HepG2 (cell line): ENCODE measurements at places on chromosomes 6 and 20. TPM values are rescaled to one million over a fixed set of nuclear protein-coding genes. Genes with fewer than 3 reads are reported as not detected.
A peak's percentile ranks its signal among the peaks of the same experiment; 100 is the strongest.

DNA sequence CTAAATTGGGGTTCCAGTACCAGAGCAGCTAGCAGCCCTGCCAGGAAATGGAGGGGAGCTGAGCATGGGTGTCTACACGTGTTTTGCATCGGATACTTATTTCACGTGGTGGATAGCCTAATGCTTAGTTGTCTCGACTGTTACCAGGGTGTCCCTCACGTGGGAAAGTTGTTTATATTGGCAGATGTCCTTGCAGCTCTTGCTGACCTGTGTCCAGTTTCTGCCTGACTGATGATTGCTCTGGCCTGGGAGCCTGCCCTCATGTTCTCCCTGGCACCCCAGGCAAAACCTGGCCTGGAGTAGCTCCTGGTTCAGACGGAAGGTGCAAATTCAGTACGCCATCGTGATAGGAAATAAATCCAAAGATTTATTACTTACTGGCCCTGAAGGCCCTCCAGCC lies 11.8 kb upstream of the FERMT1 start:
- H3K4me1 ChIP-seq = no peaks in the 10 kb centered on the region
- H3K27me3 ChIP-seq = peaks cover 14% of the 10 kb centered on the region; the same call in 2 of the 3 replicates
- no peak overlapping the region for H3K27ac ChIP-seq
- H3K4me3 ChIP-seq = no peak overlapping the region

- no peak overlapping the region for H3K27ac ChIP-seq
- H3K4me3 ChIP-seq = no peak overlapping the region
- H3K4me1 ChIP-seq = no peaks in the 10 kb centered on the region
- peak; percentile 53 for DNase-seq
- no peaks in the 10 kb centered on the region for H3K36me3 ChIP-seq
- H3K27me3 ChIP-seq = no peaks in the 10 kb centered on the region
Measured at GRCh38 chr6:8219352-8219943, 117.1 kb upstream of the EEF1E1 start.

- peaks cover 22% of the 10 kb centered on the region for H3K4me1 ChIP-seq
- no peak for DNase-seq
- peaks cover 5% of the 10 kb centered on the region; the same call in 1 of the 3 replicates for H3K36me3 ChIP-seq
- H3K27me3 ChIP-seq = no peaks in the 10 kb centered on the region
Measured at GRCh38 chr6:56620229-56620868, 22.3 kb downstream of the DST start.

GRCh38 chr6:27293436-27294098 lies 18.5 kb downstream of the POM121L2 start:
- H3K4me1 ChIP-seq = peaks cover 72% of the 10 kb centered on the region
- H3K27me3 ChIP-seq = peaks cover 4% of the 10 kb centered on the region
- H3K27ac ChIP-seq = no peak overlapping the region
- DNase-seq = peak; percentile 38
- peak overlapping the region; percentile 63 for H3K4me3 ChIP-seq

GRCh38 chr6:118134206-118134605 lies 227.1 kb downstream of the SLC35F1 start:
- no peaks in the 10 kb centered on the region for H3K4me1 ChIP-seq
- no peaks in the 10 kb centered on the region for H3K36me3 ChIP-seq
- DNase-seq = no peak
- H3K4me3 ChIP-seq = no peak overlapping the region
- no peaks in the 10 kb centered on the region for H3K27me3 ChIP-seq
- H3K27ac ChIP-seq = no peak overlapping the region

GRCh38 chr20:17748279-17748678 lies 48.5 kb downstream of the BANF2 start:
- H3K27me3 ChIP-seq = peaks cover 23% of the 10 kb centered on the region
- H3K4me3 ChIP-seq = no peak overlapping the region
- H3K4me1 ChIP-seq = peaks cover 54% of the 10 kb centered on the region
- H3K27ac ChIP-seq = no peak overlapping the region
- H3K36me3 ChIP-seq = no peaks in the 10 kb centered on the region

Gene CYB5R4
- 26.1 and 37.7 TPM in 2 replicates for total RNA-seq

Gene TINAG
- 0.15 TPM in 1 of 2 replicates, not detected in the other for total RNA-seq

Gene KCNK16
- total RNA-seq = not detected in 2 replicates

Gene FLRT3
- 0.28 and 0.44 TPM in 2 replicates for total RNA-seq
